B cell (primary cell): ENCODE measurements at places on chromosomes 6 and 20. TPM values are rescaled to one million over a fixed set of nuclear protein-coding genes. Genes with fewer than 3 reads are reported as not detected.

The TCP11 gene
- not detected in 2 replicates for total RNA-seq

The SEC23B gene
- total RNA-seq: 39.4 and 48.1 TPM in 2 replicates

The SLC26A8 gene
- total RNA-seq: not detected in 2 replicates

The MGME1 gene
- total RNA-seq: 33.2 and 33.3 TPM in 2 replicates

The CAP2 gene
- not detected in 2 replicates for total RNA-seq

The TAAR9 gene
- total RNA-seq: not detected in 2 replicates

The DSP gene
- not detected in 2 replicates for total RNA-seq

The BMP2 gene
- total RNA-seq: not detected in 2 replicates

The LGSN gene
- not detected in 2 replicates for total RNA-seq

- no peak overlapping the region for H3K27ac ChIP-seq
- H3K4me3 ChIP-seq: no peak overlapping the region
- no peaks in the 10 kb centered on the region for H3K4me1 ChIP-seq
- no peaks in the 10 kb centered on the region for H3K36me3 ChIP-seq
- no peak for DNase-seq
Observed at GRCh38 chr6:145583753-145584152, 151.6 kb downstream of the EPM2A start.

- H3K27me3 ChIP-seq: no peaks in the 10 kb centered on the region
- H3K4me1 ChIP-seq: peaks cover 9% of the 10 kb centered on the region
- no peak overlapping the region for H3K4me3 ChIP-seq
- DNase-seq: peak; percentile 69
- H3K36me3 ChIP-seq: no peaks in the 10 kb centered on the region
- H3K27ac ChIP-seq: no peak overlapping the region
Observed at GRCh38 chr20:58870293-58871014, 17.9 kb downstream of the GNAS start.

DNA sequence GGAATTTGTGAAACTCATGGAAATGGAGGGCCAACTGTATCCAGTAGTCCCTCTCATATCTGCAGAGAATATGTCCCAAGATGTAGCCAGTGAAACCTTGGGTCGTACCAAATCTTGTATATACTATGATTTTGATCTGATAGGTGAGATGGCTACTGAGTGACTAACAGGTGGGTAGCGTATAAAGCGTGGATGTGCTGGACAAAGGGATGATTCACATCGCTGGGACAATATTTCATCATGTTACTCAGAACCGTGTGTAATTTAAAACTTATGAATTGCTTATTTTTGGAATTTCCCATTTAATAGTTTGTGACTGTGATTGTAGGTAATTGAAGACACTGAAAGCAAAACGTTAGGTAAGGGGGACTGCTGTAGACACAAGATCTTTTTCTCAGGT lies 144.1 kb downstream of the SMAP1 start:
- H3K27me3 ChIP-seq: no peaks in the 10 kb centered on the region
- DNase-seq: no peak
- H3K4me3 ChIP-seq: no peak overlapping the region
- H3K36me3 ChIP-seq: peaks cover 3% of the 10 kb centered on the region
- H3K4me1 ChIP-seq: no peaks in the 10 kb centered on the region
- no peak overlapping the region for H3K27ac ChIP-seq

- no peak for DNase-seq
- H3K27ac ChIP-seq: no peak overlapping the region
- no peaks in the 10 kb centered on the region for H3K27me3 ChIP-seq
- no peaks in the 10 kb centered on the region for H3K36me3 ChIP-seq
- no peak overlapping the region for H3K4me3 ChIP-seq
- H3K4me1 ChIP-seq: no peaks in the 10 kb centered on the region
Observed at GRCh38 chr6:84456803-84457202, 229.4 kb upstream of the CEP162 start.

DNA sequence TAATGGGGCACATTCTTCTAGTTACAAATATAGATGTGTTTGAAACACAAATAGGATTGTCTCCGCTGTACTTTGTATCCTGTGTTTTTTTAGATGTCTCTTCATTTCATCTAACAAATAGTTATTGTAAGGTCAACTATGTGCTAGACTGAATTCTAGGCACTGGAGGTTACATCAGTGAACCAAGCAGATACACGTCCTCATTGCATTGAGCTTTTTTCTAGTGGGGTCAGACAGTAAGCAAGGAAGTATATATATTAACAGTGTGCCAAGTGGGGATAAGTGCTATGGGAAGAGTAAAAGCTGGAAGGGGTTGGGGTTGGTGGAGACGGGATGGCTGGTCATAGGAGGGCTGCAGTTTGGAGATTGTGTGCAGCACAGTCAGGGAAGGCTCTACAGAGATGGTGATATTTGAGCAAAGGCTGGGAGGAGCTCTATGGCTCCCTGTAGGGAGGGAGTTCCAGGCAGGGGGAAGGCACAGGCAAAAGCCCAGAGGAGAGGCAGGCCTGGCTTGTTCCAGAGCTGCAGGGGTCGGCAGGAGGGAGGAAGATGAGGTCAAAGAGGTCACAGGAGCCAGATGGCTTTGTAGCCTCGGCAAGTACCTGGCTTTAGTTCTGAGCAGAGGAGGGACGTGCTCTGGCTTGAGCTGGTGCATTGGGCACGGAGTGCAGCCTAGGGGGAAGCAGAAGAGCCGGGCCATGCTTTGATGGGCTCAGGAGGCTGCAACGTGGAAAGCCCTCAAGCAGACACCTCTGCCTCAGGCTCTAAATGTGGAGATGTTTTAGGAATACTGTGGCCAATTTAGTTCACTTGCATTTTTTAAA lies 152.3 kb downstream of the ZDHHC14 start:
- DNase-seq: no peak
- no peak overlapping the region for H3K4me3 ChIP-seq
- no peaks in the 10 kb centered on the region for H3K36me3 ChIP-seq
- H3K27ac ChIP-seq: no peak overlapping the region

DNA sequence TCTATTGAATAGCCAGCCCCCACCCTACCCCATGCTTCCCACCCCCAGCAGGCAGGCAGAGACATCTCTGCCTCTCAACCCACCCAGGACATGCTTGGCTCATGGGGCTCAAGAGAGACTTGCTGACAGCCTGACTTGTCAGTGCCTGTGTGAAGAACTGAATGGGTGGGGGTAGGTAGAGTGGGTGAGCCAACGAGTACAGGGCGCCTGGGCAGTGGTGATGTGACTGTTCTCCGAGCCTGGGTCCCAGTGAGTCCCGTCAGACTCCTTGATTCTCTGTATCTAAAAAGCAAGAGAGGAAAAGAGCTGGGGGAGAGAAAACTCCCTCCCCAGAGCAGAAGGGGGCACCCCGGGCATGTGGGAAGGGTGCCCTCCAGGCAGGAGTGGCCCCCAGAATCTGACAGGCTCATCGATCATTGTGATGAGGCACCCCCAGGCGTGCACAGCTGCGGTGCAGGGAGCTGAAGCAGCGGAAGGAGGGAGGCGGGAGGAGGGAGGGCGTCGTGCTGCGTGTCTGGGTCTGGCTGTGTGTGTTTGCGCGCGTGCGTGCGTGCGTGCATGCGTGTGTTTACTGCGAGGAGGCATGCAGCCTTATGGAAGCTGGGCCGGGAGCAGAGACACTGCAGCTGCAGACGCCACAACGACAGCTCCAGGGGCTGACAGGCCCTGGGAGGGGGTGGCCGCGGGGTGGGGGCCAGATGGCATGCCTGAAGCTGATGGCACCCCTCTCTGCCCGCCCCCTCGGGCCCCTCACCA lies 40.2 kb downstream of the FOXP4 start:
- H3K36me3 ChIP-seq: no peaks in the 10 kb centered on the region
- no peaks in the 10 kb centered on the region for H3K4me1 ChIP-seq
- H3K4me3 ChIP-seq: no peak overlapping the region
- no peak overlapping the region for H3K27ac ChIP-seq
- no peaks in the 10 kb centered on the region for H3K27me3 ChIP-seq

DNA sequence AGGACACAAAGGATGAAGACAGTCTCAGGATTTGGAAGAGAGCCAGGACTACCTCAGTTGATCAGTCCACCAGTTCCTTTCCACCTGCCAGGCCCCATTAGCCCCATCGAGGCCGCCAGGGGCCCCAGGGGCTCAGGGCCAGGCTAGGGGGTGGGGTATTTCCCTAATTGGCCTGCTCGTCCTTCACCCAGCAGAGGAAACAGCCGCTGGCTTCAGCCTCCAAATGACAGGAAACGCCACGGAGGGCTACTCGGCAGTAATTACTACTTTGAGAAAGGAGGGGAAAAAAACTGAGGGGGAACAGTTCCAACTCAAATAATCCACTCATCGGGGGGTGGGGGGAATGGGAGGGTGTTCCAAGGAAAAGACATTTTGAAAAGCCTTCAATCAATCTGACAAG lies 42.7 kb downstream of the MAFB start:
- H3K27ac ChIP-seq: no peak overlapping the region
- H3K27me3 ChIP-seq: peaks cover 3% of the 10 kb centered on the region
- DNase-seq: no peak
- no peak overlapping the region for H3K4me3 ChIP-seq
- H3K4me1 ChIP-seq: no peaks in the 10 kb centered on the region

GRCh38 chr6:79188107-79188506 lies 46.4 kb downstream of the HMGN3 start:
- no peak overlapping the region for H3K27ac ChIP-seq
- no peaks in the 10 kb centered on the region for H3K27me3 ChIP-seq
- H3K4me3 ChIP-seq: no peak overlapping the region
- H3K4me1 ChIP-seq: no peaks in the 10 kb centered on the region

GRCh38 chr20:36833275-36834020 lies 42.5 kb upstream of the TLDC2 start:
- H3K4me1 ChIP-seq: peaks cover 31% of the 10 kb centered on the region
- no peaks in the 10 kb centered on the region for H3K27me3 ChIP-seq

GRCh38 chr20:18541741-18542140 lies 25.5 kb upstream of the SMIM26 start:
- H3K27me3 ChIP-seq: no peaks in the 10 kb centered on the region
- peaks cover 4% of the 10 kb centered on the region for H3K36me3 ChIP-seq
- H3K27ac ChIP-seq: no peak overlapping the region

- H3K4me3 ChIP-seq: no peak overlapping the region
- DNase-seq: no peak
- H3K27me3 ChIP-seq: no peaks in the 10 kb centered on the region
Observed at GRCh38 chr20:9617940-9618339, 103.5 kb downstream of the LAMP5 start.

DNA sequence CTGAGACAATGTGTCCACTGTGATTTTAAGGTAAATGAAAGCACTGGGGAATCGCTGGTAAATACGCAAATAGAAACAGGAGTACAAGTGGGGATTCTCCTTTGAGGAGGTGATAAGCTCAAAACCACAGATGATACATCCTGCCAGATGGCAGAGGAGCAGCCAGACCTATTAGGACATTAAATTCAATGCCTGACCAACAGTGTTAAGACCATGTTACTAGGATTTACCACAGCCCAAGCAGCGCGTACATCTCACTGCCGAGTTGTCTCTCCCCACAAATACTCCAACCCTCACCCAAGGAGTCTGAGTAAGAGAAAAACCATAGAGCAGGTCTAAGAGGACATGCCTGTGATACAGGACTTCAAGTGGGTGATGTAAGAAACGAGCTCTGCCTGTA lies 68.9 kb upstream of the TULP1 start:
- no peak overlapping the region for H3K4me3 ChIP-seq
- no peak overlapping the region for H3K27ac ChIP-seq
- no peaks in the 10 kb centered on the region for H3K36me3 ChIP-seq
- H3K27me3 ChIP-seq: no peaks in the 10 kb centered on the region
- H3K4me1 ChIP-seq: no peaks in the 10 kb centered on the region
- no peak for DNase-seq

DNA sequence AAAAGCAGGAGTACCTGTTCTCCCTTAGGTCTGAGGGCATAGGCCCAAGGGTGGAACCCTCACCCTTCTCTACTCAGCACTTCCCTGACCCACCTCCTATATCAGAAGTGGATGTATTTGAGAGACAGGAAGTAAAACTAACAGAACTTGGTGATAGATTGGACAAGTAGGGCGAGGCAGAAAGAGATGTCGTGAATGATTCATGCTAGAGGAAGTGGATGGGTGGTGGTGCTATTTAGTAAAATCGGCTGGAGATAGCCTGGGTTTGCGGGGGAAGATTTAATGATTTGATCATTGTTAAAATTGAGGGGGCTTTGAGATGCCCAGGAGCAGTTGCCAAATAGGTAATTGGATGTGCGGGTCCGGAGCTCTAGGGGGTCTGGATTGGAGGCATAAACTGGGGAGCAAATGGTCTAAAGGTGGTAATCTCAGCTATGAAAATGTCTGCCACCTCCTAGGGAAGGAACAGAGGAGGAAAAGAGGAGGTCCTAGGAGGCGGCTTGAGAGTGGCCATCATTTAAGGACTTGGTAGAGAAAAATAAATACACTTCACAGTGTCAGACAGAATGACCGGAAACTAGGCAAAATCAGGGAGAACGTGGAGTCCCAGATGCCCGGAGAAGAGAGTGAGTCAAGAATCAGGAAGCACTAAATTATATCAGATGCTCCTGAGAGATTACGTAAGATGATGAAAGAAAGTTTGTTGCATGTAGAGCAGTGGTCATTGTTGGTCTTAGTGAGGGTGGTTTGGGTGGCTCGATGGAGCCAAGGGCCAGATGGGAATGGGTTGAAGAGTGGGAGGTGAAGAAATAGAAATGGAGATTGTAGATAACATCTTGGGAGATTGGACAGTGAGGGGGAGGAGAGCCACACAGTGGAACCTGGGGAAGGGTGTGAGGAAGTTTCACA lies 142.0 kb downstream of the CEP57L1 start:
- peaks cover 22% of the 10 kb centered on the region for H3K4me1 ChIP-seq
- H3K27ac ChIP-seq: no peak overlapping the region
- H3K36me3 ChIP-seq: no peaks in the 10 kb centered on the region

GRCh38 chr6:36856277-36856676 lies 17.0 kb upstream of the CPNE5 start:
- DNase-seq: no peak
- no peaks in the 10 kb centered on the region for H3K27me3 ChIP-seq
- no peak overlapping the region for H3K4me3 ChIP-seq
- no peak overlapping the region for H3K27ac ChIP-seq

DNA sequence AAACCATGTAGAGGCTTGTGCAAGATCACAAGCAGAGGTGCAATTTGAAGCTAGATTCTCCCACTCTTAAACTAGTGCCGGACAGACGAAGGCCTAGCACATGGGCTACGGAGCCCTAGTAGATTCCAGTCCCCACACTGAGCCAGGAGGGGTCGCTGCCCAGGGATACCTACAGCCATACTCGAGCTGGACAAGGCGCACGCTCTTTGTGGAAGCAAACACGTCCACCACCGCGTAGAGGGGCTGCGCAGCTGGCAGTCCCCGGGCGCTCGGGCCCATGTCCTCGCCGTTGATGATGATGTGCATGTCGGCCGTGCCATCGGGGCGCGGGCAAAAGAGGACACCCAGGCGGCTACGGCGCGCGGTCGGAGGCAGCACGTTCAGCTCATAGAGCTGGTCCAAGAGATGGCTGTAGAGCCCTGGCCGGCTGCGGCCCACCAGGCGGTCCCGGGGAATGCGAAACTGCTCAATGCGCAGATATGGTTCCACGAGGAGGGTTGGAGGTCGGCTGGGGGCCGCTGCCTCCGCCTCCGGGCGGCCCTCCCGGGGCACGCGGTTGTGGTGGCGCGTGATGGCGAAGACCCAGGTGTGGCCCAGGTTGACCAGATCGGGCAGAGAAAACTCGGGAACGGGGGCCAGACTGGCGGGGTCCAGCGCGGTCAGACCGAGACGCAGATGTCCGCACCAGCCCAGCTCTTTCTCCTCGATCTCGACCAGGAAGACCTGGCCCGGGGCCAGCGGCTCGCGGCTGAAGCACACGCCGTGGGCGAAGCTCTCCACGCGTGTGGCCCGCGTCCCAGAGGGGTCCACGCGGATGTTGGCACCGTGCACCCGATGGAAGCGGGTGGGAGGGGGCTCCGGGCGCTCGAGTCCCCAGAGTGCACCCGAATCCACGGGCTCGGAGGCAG lies 677 bp downstream of the NEURL2 start:
- peak; percentile 70 for DNase-seq
- peaks cover 24% of the 10 kb centered on the region for H3K36me3 ChIP-seq
- H3K4me3 ChIP-seq: peak overlapping the region; percentile 72
